Jurkat, Clone E6-1 (cell line): ENCODE measurements at places on chromosomes 4 and X.

- no peak for DNase-seq
Measured at GRCh38 chrX:122790376-122791095, 393.5 kb upstream of the GRIA3 start.

- DNase-seq = no peak
Measured at GRCh38 chr4:90240333-90240732, 113.1 kb downstream of the CCSER1 start.

GRCh38 chr4:53626491-53626890, 35.2 kb upstream of the LNX1 start:
- no peak for DNase-seq

DNA sequence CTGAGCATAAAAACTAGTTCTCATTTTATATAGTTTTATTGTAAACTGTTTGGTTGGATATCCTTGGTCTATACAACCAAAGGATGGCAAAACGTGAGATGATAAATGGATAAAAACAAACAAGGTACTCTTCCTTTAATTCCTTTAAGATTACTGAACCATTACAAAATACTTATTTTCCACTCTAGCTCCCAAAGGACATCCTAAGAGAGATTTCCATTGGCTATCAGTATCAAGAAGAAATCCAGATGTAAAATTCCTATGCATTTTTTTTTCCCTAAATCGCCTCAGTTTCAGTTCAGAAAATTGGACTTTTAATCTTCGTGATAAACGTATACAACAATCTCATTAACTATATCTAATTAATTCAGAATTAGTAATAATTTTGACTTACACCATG, 2.3 kb downstream of the FBXL5 start:
- no peak for DNase-seq

- no peak for DNase-seq
Measured at GRCh38 chr4:100913685-100914084, 395.9 kb upstream of the EMCN start.

- no peak for DNase-seq
Measured at GRCh38 chr4:52014903-52015302, 5.3 kb downstream of the LRRC66 start.

- DNase-seq = no peak
Measured at GRCh38 chr4:7073059-7073458, 5.2 kb upstream of the GRPEL1 start.

DNA sequence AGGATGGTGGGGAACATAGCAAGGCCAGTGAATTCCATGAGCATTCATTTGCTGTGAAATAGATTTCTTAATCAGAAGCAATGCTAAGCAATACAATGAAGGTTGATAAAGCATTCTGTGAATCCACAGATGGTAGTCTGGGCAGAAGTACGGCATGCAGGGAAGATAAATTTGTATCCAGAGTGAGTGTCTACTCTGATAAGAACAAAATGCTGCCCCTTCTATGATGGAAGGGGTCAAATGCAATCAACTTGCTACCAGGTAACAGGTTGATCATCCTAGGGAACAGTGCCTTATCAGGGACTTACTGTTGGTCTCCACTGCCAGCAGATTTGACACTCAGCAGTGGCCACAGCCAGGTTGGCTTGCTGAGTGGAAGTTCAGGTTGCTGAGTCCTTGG, 189.4 kb downstream of the MAB21L2 start:
- DNase-seq = no peak

- peak; percentile 96 for DNase-seq
Measured at GRCh38 chr4:108433832-108434231, 186.5 kb upstream of the RPL34 start.

- no peak for DNase-seq
Measured at GRCh38 chrX:153578889-153579288, 20.1 kb downstream of the CCNQ start.

- DNase-seq = no peak
Measured at GRCh38 chrX:26954029-26954428, 509.1 kb downstream of the PPP4R3C start.

- no peak for DNase-seq
Measured at GRCh38 chr4:83149865-83150652, 35.5 kb upstream of the PLAC8 start.

DNA sequence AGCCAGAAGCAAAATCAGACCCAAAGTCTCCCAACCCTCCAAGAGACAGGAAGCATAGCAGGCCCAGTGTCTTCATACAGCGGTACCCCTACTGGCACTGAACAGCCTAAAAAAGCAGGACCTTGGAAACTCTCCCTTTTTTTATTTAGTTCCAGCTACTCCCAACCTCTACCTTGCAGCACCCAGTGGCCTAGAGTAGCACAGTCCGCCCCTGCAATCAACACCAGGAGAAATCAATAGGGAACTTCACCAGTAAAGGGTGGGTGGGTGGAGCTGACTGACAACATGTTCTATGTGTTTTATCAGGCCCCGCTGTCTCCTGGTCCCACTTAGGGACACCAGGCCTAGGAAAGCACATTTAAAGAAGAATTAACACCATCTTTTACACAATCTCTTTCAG, 378.5 kb upstream of the CT83 start:
- DNase-seq = no peak

DNA sequence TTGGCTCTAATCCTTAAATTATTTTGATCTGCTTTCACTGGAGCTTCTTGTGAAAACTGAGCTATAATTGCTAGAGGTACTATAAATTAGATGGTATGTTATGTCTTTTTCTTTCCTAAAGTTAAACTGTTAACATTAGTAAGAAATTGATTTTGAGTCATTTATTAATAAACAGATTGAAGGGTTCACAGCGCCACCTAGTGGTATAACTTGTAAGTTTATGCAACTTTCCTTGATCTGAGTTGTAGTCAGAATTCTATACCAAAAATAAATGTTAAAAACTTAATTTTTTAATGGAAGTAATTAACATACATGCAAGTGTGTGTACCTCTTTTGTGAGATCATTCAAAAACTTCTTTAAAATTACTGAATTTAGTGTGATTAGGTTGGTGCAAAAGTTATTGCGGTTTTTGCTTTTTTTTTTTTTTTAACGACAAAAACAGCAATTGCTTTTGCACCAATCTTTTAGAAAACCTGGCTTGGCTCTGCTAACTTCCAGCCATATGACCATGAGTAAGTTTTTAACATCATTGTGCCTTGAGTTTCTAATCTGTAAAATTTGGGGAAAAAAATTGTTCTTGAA, 151.5 kb downstream of the CENPC start:
- DNase-seq = peak; percentile 55

DNA sequence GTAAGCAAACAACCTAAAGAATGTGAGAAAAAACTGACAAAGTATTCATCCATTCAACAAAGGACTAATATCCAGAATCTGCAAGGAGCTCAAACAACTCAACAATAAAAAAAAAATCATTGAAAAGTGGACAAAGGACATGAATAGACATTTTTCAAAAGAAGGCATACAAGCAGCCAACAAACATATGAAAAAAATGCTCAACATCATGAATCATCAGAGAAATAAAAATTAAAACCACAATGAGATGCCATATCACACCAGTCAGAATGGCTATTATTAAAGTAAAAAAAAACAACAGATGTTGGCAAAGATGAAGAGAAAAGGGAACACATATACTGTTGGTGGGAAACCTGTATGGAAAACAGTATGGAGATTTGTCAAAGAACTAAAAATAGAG, 120.7 kb upstream of the ADGRL3 start:
- DNase-seq = no peak

DNA sequence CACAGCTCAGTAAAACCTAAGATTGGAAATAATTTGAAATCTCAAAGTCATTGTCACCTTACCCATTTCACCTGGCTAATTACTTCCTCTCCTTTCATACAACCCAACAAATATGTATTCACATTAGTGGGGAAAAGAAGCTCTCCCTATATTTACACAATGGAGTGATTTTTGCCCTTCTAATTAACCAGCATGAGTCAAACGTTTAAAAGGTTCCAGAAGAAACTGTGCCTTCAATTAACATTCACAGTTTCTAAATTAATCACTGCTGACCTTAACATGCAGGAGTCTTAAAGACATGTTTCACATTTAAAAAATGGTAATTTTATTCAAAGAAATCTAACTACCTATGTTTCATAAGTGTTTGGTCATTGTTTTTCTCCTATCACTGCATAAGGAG, 254.6 kb downstream of the CBLL2 start:
- DNase-seq = no peak

- DNase-seq = no peak
Measured at GRCh38 chr4:80082693-80083092, 9.7 kb upstream of the ANTXR2 start.

DNA sequence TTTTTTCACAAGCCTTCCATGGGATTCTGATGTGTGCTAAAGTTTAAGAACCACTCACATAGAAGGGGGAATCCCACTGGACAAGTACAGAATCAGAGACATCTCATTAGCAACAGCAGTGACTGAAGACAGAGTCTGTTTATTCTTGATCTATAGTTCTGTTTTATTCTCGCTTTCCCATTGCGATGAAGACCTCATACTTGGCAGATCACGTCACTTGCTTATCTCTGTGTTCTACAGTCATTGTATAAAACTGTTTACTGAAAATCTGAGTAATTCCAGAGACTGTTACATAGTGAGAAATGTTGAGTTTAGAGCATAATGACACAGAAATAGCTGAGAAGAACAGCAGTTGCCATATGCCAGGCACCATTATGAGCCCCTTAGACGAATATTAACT, 185.5 kb downstream of the PTTG2 start:
- DNase-seq = no peak

GRCh38 chr4:57182132-57182874, 72.1 kb upstream of the IGFBP7 start:
- no peak for DNase-seq

DNA sequence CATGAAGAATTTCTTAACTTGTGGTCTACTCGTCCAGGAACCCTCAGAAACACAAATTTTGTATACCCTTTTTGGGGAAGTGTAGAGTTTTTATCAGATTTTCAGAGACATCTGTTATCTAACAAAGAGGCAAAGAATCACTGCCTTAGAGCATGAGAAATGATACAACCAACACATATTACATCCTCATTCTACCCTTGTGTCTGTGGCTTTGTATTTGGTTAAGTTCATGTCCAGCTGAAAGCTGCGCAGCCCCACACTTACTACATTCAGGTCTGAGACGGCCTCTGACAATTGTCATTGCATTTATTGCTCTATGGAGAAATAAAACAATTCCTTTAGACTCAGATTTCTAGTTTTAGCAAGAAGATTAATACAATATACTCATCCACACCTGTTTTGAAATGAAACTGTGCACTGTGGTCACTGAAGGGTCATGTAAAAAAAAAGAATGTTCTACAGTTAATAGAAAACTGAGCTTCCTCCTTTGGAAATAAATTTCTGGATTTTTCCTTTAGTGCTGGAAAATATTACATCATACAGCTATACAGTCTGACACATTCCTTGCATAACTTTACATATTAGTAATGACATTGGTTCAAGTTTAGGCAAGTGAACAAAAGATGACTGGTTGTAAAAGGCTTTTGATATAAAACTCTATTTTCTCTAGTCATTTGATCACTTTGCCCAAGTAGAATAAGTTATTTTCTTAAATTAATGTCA, 39.8 kb downstream of the GLRB start:
- DNase-seq = no peak

- no peak for DNase-seq
Measured at GRCh38 chr4:184598753-184599491, 50.3 kb downstream of the CASP3 start.

DNA sequence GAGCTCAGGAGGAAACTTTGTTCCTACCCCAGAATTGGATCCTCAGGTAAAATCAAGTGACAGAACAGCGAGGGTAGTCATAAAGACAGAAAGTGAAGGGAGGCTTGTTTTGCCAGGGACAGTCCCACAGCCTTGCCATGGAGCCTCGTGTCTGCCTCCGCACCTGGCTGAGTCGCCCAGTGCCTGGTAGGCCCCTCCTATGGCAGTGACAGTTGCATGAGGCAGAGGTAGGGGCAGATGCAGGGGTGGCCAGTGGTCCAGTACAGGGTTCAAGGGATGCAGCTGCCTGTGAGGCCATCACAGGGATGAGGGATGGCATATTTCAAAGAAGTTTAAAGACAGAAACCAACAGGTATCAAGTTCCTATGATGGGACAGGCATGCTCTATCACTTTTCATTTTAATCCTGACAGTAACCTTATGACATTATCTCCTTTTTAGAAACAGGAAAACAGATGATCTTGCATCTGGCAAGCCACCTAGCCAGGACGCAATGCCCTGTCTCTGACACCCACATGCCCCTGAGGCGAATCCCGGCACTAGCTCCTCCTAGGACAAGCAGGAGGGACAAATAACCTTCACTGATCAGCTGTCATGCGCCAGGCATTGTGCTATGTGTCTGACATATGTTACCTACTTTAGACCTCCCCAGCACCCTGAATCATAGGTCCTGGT, 127.4 kb upstream of the ENPP6 start:
- DNase-seq = no peak

DNA sequence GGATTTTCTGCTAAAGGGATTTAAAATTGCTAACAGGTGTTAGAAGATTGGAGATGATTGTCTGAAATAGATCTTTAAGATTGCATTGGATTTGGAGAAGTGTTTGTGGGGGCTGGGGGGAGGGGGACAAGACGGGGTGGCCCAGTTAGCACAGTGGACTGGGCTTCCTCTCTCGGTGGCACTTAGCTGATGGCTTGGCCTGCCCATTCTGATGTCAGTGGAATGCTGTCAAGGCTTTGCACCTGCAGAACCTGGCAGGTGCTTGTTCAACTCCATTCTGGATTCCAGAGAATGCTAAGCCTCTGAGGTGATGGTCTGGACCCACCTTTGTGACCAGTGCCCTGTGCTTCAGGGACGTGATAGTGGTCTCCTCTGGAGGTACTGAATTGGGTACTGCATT, 43.7 kb downstream of the ADD1 start:
- DNase-seq = no peak

DNA sequence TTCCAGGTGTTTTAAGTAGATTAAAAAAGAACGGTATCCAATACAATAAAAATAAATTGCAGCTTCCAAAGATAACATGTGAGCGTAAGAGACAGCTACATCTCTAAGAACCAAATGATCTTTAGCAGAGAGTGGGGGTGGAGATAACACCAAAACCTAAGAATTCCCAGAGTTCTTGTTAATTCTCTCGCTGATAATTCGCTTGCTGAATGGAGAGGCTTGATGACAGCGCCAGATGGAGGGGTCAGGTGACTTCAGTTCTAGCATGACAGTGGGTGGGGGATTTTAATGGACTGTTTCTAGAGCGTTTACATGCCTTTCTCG, 2.3 kb downstream of the CLCN4 start:
- no peak for DNase-seq

DNA sequence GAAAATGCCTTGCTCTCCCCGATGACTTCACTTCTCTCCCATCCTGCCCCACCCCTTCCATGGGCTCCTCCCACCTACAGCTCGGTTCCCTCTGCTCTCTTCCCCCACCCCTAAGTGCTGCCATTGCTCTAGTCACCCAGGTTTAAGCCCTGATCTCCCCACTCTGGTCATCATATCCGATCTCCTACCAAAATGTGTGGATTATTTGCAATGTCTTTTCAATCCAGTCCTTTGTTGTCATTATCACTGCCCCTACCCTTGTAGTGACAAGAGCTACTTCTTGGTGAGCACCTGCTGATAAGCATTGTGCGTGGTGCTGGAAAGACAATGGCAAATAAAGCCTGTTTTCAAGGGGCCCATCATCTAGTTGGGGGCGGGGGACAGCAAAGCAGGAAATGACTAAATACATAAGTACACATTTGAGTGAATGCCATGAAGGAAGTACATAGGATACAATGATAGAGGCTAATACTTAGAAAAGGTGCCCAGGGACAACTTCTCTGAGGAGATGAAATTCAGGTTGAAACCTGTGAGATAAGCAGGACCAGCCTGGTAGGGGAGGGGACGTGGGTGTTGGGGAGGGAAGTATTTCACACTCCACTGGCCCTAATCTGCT, 63.8 kb downstream of the DLG3 start:
- DNase-seq = no peak
